ENCODE measurements at places on chromosomes 2 and 18.

DNA sequence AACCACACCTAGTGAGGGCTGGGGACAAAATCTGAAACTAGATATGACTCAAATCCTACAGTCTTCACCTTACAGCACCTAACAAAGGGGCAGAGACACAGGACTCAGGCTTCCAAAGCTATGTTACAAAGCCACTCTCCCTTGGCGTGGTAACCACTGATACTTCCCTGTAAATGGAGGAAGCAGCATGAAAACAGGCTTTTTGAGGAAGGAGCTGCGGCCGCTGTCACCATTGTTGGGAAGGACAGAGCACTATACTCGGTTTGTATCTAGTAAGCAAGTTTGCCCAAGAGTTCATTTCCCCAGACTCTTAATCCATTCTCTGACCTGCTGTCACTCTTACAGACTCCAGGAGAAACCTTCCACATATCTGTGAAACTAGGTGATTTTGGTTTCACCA is 60.3 kb downstream of the LONRF2 start:
- no peak for DNase-seq
- H3K4me3 ChIP-seq, result no peak overlapping the region
- peaks cover 2% of the 10 kb centered on the region for H3K4me1 ChIP-seq
- H3K27ac ChIP-seq, result no peak overlapping the region

GRCh38 chr2:168819050-168819715 is 16.7 kb downstream of the NOSTRIN start:
- H3K27ac ChIP-seq, result no peak overlapping the region
- H3K4me3 ChIP-seq, result no peak overlapping the region
- no peaks in the 10 kb centered on the region for H3K27me3 ChIP-seq
- H3K36me3 ChIP-seq, result no peaks in the 10 kb centered on the region

GRCh38 chr2:13542642-13543041 is 825.9 kb downstream of the TRIB2 start:
- no peak overlapping the region for H3K4me3 ChIP-seq
- H3K27ac ChIP-seq, result no peak overlapping the region
- DNase-seq, result no peak

DNA sequence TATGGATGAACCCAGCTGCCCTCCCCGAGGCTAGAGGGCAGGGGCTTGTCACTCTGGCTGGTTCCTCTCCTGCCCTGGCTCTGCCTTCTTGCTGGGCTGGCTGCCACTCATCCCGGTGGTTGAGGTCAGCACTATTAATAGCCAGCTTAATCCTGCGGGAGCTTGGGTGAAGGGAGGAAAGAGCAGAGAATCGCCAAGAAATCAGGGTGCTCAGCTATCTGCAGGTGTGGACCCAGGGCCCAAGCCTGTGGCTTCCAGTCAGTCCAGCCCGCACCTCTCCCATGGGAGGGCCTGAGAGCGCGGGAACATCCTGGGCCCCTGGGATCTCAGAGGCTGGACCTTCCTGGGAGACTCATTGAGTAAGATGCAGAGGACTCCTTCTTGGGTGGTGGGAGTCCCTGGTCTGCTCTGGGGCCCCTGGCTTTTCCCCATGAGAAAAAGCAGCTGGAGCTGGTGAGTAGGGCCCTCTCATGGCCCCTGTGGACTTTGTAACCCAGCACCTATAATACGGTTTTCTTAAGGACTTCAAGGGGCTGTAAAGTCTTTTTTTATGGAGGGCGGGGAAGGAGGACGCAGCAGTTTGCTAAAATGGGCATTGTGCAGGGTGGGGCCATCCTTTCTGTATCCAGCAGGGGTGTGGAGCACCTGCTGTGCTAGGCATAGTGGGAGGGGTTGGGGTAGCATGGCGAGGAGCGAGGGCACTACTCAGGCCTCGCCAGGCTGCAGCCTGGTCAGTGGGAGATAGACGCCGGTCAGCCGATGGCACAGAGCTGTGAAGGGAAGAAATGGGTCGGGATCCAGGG is 27.4 kb upstream of the CNNM3 start:
- no peak for DNase-seq
- no peaks in the 10 kb centered on the region for H3K4me1 ChIP-seq

DNA sequence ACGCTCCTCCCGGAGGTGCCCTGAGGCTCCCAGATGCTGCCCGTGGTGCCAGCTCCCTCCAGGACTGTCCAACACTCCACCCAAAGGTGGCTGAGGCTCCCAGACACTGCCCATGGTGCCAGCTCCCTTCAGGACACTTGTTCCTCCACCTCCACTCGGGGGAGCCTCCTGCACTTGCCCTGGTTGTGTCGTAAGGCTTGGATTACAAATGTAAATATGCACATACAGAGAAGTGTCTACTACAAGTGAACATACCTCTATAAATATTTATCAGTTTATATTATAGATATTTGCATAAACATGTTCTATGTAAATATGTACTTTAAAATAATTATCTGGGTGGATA is 143.3 kb downstream of the PXDN start:
- H3K27me3 ChIP-seq, result no peaks in the 10 kb centered on the region
- no peak overlapping the region for H3K27ac ChIP-seq
- no peak for DNase-seq
- H3K4me3 ChIP-seq, result no peak overlapping the region

DNA sequence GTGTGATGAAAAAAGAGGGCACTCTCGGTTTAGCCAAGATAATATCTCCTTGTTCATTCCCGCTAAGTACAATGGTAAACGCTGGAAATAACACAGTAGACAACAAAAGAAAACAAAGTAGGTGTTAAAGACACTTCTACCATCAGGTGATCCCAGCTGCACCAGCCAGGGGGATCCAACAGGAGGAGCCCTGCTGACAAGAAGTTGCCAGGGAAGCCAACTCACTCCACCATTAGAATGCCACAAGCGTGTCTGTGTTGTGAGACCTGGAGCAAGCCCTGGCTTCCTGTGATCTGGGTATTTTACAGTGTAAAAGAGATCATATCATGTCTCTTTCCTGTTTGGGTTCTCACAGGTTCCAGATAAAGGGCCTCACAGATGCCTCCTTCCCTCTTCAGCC is 117.0 kb downstream of the GRB14 start:
- no peak overlapping the region for H3K4me3 ChIP-seq
- no peaks in the 10 kb centered on the region for H3K36me3 ChIP-seq

GRCh38 chr18:21747764-21748693 is 7.4 kb downstream of the MIB1 start:
- H3K36me3 ChIP-seq, result peaks cover 4% of the 10 kb centered on the region
- H3K27ac ChIP-seq, result peak overlapping the region; percentile 74
- DNase-seq, result no peak
- H3K4me3 ChIP-seq, result peak overlapping the region; percentile 8
- peaks cover 44% of the 10 kb centered on the region for H3K4me1 ChIP-seq

- H3K27ac ChIP-seq, result peak overlapping the region; percentile 98
- peak overlapping the region; percentile 99 for H3K4me3 ChIP-seq
- H3K36me3 ChIP-seq, result peaks cover 14% of the 10 kb centered on the region
- peaks cover 63% of the 10 kb centered on the region for H3K4me1 ChIP-seq
These were observed 721 bp downstream of the ADAM17 start for GRCh38 chr2:9554921-9555296.

DNA sequence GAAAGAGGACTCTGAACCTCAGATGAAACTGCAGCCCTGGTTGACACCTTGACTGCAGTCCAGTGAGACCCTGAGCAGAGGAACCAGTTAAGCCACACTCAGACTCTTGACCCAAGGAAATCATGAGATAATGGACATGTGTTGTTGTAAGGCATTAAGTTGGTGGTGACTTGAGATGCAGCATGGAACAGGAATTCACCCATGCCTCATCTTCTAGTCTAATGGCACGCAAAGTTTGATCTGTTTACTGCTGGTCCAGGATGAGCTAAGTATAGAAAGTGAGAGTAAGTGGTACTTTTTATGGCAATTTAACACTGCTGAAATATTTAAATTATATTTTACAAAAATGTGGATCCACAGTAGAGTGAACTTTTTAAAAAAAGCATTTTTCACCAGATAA is 51.3 kb upstream of the LTBP1 start:
- H3K27ac ChIP-seq, result no peak overlapping the region
- no peaks in the 10 kb centered on the region for H3K36me3 ChIP-seq
- no peaks in the 10 kb centered on the region for H3K4me1 ChIP-seq
- H3K4me3 ChIP-seq, result no peak overlapping the region
- peaks cover 5% of the 10 kb centered on the region for H3K27me3 ChIP-seq

DNA sequence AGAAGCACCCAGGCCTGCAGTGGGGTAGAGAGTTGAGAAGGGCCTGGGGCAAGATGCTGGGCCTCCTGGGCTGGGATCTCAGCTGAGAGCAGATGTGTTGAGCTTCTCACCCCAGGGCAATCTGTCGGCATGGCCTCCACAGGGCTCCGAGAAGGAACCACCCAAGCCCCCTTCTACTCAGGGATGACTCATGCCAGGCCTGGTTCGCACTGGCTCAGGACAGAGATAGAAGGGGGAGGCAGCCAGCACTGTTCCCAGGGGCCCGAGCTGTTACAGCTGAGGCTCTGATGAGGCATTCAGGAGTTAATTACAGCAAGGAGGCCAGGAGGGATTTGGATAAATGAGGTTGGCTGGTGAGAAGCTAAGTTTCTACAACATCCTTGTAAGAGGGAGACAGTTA is 62.5 kb downstream of the CENPO start:
- peaks cover 3% of the 10 kb centered on the region for H3K36me3 ChIP-seq
- no peaks in the 10 kb centered on the region for H3K27me3 ChIP-seq
- no peak overlapping the region for H3K4me3 ChIP-seq
- DNase-seq, result no peak

DNA sequence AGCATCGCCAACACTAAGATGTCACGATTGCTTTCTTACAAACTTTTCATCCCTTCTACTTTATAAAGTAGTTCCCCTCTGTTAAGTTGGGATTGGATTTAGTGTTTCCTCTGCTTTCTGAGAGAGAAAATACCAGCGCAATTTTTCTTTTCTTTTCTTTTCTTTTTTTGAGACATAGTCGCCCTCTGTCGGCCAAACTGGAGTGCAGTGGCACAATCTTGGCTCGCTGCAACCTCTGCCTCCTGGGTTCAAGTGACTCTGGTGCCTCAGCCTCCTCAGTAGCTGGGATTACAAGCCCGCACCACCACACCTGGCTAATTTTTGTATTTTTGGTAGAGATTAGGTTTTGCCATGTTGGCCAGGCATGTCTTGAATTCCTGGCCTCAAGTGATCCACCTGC is 9.0 kb downstream of the RELCH start:
- no peak overlapping the region for H3K4me3 ChIP-seq
- H3K27me3 ChIP-seq, result no peaks in the 10 kb centered on the region
- H3K36me3 ChIP-seq, result peaks cover 31% of the 10 kb centered on the region
- DNase-seq, result no peak
- peaks cover 31% of the 10 kb centered on the region for H3K4me1 ChIP-seq

DNA sequence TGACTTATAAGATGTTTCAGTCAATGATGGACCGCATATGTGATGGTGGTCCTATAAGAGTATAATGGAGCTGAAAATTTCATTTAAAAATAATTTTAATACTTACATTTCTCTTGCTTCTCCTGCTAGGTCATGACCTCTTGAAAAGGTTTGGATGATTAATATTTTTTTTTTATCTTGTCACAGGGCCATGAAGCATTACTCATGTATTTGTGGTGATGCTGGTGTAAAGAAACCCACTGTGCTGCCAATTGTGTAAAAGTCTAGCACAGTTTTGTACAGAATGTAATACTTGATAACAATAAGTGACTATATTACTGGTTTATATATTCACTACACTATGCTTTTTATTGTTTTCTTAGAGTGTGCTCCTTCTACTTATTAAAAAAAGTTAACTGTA is 124.2 kb upstream of the CELF4 start:
- H3K27me3 ChIP-seq, result no peaks in the 10 kb centered on the region
- no peak for DNase-seq
- H3K36me3 ChIP-seq, result no peaks in the 10 kb centered on the region
- H3K27ac ChIP-seq, result no peak overlapping the region
- no peak overlapping the region for H3K4me3 ChIP-seq

DNA sequence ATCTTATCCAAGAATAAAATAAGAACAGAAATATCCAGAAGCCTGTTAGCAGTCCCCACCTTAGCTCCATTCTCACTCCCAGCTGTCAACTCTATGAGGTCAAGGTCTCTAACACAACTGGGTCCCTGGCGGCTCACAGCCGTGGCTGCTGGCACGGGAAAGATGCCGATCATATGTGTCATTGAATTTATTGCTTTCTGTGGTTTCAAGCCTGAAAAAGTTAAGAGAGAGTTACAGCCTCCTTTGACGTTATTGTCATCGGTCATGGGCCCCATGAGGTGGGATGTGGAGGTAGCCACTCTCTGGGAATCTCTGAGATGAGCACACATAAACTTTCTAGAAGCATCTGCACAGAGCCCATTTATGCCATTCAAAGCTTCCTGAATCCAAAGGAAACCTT is 28.7 kb upstream of the CABLES1 start:
- H3K4me1 ChIP-seq, result no peaks in the 10 kb centered on the region
- peaks cover 4% of the 10 kb centered on the region for H3K27me3 ChIP-seq
- no peak for DNase-seq
- no peak overlapping the region for H3K4me3 ChIP-seq
- no peaks in the 10 kb centered on the region for H3K36me3 ChIP-seq

DNA sequence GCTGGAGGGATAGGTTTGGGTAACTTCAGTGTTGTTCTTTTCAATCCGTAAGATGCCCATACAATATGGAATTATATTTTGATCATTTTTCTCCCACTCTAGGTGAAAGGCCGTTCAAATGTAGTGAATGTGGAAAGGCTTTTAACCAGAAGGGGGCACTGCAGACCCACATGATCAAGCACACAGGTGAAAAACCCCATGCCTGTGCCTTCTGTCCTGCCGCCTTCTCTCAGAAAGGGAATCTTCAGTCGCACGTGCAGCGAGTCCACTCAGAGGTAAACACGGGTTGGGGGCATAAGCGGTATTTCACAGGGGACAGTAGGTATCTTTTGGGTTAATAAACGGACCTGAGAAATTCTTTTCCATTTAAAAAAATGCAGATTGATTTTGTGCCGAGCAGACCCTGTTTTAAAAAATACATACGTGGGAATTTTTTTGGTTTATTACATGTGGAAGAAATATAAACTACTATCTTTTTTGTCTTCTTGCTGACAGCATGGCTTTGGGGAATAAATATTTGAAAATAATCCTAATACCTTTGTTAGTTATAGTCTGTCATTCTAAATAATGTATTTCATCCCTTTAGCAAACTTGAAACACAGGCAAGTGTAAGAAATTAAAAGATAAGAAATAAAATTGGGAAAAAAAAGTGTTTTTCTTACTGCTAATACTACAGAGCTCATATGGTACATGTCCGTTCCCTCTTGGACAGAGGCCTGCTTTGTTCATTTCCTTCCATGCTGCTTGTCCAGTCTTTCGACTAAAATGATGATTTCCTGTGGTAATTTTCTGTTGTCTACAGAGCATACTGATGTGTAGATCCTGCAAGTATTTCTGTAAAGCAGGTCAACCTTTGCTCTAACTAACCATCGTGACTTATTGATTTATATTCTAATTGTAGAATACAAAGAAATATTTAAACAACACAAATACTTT is 53.3 kb downstream of the ZNF236 start:
- peaks cover 12% of the 10 kb centered on the region for H3K4me1 ChIP-seq
- DNase-seq, result peak; percentile 66
- no peak overlapping the region for H3K27ac ChIP-seq
- no peaks in the 10 kb centered on the region for H3K27me3 ChIP-seq

GRCh38 chr2:98816281-98816680 is 85.3 kb upstream of the MGAT4A start:
- no peak for DNase-seq
- H3K36me3 ChIP-seq, result no peaks in the 10 kb centered on the region
- no peak overlapping the region for H3K4me3 ChIP-seq
- H3K4me1 ChIP-seq, result peaks cover 2% of the 10 kb centered on the region

GRCh38 chr2:23691565-23691964 is 235.4 kb downstream of the ATAD2B start:
- H3K4me1 ChIP-seq, result peaks cover 6% of the 10 kb centered on the region
- no peak overlapping the region for H3K4me3 ChIP-seq
- DNase-seq, result no peak
- H3K36me3 ChIP-seq, result no peaks in the 10 kb centered on the region
- no peak overlapping the region for H3K27ac ChIP-seq
